ENCODE measurements at places on chromosomes 13 and 19. TPM values are rescaled to one million over a fixed set of nuclear protein-coding genes. Genes with fewer than 3 reads are reported as not detected.

DNA sequence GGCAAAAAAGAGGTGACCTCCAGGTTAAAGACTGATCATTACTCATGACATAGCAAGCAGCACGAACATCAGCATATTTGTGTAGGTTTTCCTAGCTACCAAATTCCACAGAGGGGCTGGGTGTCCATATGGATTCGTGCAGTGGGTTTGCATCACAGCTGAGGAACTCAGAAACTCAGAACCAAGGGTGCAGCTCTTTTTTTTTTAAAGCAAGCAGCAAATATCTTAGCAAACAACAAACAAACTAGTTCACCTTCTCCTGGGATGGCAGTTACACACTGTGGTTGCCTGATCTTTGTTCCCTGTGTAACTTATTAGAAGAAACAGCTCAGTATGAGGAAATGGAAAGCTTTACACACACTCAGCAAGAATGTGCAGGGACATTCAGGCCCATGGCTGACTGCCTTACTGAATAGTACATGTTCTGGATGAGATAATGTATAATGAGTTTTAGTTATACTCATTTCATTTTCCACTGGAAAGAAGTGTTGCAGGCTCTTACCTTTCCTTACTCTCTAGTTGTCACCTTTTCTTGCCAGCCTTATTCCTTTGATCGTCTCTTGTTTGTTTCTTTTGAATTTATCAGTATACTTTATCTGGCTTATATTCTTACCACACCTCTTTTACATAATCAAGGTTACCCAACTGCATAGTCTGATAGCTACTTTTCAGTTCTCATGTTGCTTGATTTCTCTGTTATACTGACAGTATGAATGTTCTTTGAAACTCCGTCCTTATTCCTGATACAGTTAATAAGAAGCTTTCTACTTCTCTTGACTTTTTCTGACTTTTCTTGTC is 4.3 kb downstream of the NDFIP2 start:
- peaks cover 17% of the 10 kb centered on the region for H3K36me3 ChIP-seq
- DNase-seq = no peak

DNA sequence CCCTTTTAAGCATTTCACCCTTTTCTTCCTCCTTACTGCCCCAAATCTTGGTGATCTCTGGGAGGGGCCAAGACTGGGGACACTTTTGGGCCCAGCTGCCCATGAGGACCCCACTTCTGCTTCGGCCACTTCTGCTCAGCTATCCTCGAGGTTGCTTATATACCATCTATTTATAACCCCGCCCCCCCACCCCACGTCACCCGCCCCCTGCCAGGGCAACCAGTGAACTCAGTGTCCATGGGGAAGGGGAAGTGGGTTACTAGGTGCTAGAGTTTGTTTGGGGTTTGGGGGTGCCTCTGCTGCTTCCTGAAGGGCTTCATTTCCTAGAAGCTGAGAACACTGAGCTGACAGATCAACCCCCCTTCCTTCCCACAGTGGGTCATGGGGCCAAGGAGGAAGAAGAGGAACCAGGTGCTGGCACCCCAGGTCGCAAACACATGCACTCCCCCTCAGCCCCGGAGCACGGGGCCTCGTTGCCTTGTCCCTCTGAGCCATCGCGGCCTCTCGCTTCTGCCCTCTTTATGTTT is 6.1 kb upstream of the ADGRE5 start:
- peak overlapping the region; percentile 70 for H3K4me3 ChIP-seq
- no peaks in the 10 kb centered on the region for H3K36me3 ChIP-seq
- peak; percentile 85 for DNase-seq

GRCh38 chr13:38582133-38582532 is 104.7 kb upstream of the FREM2 start:
- no peak for DNase-seq
- H3K27ac ChIP-seq = no peak overlapping the region
- no peaks in the 10 kb centered on the region for H3K27me3 ChIP-seq
- H3K4me1 ChIP-seq = no peaks in the 10 kb centered on the region

The LIN7B gene
- total RNA-seq = 6.0 TPM
